ENCODE measurements at places on chromosomes 11 and 22.

- DNase-seq = no peak
- 0 out of 2 replicates have a peak overlapping the region, but pooled peaks have one; percentile 60 for H3K27ac ChIP-seq
- no peaks in the 10 kb centered on the region for H3K27me3 ChIP-seq
- no peaks in the 10 kb centered on the region for H3K36me3 ChIP-seq
Measured at GRCh38 chr11:47394322-47395222, 13.8 kb upstream of the SLC39A13 start.

DNA sequence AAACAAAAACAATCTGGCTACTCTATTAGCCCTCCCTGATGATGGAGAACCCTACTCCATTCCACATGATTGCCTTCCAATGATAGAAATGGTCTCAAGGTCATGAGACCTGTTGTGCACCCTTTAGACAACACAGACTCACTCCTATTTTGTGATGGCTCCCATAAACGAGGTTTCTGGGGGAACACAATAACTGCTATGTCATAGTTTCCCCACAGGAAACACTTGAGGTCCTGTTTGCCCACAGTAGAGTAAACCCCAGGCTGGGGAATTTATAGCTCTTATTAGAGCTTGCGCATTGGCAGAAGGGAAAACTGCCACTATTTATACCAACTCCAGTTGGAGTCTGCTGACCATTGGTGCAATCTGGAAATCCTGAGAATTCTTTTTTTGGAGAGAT lies 28.7 kb downstream of the MIF start:
- no peak overlapping the region for H3K4me3 ChIP-seq
- H3K27ac ChIP-seq = no peak overlapping the region
- no peaks in the 10 kb centered on the region for H3K4me1 ChIP-seq
- peaks cover 34% of the 10 kb centered on the region for H3K27me3 ChIP-seq
- peaks cover 16% of the 10 kb centered on the region for H3K36me3 ChIP-seq

DNA sequence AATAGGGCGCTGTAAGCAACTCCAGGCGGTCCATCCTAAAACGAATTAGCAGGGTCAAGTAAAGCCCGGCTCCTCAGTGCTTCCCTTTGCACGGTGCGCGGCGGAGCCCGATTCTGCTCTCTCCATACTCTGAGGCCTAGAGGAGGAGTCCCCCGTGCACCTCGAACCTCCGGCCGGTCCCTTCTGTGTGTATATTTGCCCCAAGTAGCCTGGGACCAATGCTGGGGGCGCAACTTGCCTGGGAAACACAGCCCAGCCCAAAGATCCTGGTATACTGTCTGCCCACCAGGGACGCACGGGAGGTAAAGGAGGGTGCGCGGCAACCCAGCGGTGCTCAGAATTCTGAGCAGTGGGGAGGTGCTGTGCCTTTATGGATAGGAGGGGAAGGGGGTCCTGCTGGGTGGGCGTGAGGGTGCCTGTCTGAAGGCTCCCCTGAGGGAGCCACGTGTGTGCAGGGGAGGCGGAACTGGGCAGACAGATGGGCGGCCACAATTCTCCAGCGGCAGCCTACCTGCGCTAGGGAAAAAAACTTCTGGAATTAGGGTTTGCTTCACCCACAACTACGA lies 4.8 kb upstream of the TBX1 start:
- H3K4me1 ChIP-seq = peaks cover 23% of the 10 kb centered on the region
- H3K27me3 ChIP-seq = peaks cover 88% of the 10 kb centered on the region
- no peak overlapping the region for H3K27ac ChIP-seq

GRCh38 chr22:43744700-43745410 lies 67.2 kb downstream of the EFCAB6 start:
- H3K27me3 ChIP-seq = no peaks in the 10 kb centered on the region
- no peak for DNase-seq
- no peaks in the 10 kb centered on the region for H3K36me3 ChIP-seq
- peaks cover 7% of the 10 kb centered on the region for H3K4me1 ChIP-seq
- H3K27ac ChIP-seq = no peak overlapping the region
- no peak overlapping the region for H3K4me3 ChIP-seq

DNA sequence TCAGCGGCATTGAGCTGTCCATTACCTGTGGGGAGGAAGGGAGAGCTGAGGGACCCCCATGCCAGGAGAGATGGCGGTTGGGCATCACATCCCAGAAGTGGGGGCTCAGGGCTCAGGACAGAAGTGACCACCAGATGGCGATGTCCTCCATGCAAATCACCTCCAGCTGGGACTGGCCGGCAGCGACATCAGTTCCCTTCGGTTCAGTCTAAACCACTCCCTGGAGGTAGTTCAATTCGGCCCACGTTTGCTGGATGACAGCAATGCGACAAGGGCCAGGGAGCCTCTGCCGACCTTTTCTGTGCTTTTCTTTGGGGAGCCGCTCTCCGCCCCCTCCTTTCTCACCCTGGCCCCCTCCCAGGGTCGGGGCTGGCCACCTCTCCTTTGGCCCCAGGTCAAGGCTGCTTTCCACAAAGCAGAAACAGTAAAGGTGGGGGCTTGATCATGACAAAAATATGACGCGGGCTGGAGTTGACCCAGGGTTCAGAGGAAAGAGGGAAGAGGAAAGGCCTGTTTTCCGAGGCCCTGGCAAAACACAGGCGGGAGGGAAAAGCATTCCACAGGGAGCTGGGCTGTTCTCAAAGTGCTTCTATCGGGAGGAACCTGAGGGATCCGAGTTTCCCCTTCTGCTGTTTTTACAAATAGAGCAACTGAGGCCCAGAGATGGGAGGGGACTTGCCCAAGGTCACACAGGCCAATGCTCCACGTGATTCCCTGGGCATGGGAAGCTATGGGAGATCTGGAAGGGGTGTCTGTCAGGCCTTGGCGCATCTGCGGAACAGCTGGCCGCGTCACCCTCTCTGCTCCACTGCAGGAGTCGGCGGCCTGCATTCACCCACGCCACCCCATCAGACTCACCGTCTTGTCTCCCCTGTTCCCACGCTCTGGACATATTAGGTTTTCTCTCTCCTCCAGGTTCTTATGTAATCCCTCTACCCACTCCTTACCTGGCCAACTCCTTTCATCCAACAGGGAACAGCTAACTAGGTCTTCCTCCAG lies 54.7 kb downstream of the FBXO7 start:
- no peaks in the 10 kb centered on the region for H3K36me3 ChIP-seq
- no peaks in the 10 kb centered on the region for H3K27me3 ChIP-seq
- peak; percentile 88 for DNase-seq
- H3K4me3 ChIP-seq = no peak overlapping the region
- peaks cover 7% of the 10 kb centered on the region for H3K4me1 ChIP-seq

GRCh38 chr11:15923183-15923582 lies 433.2 kb downstream of the SOX6 start:
- no peaks in the 10 kb centered on the region for H3K36me3 ChIP-seq
- DNase-seq = no peak
- no peaks in the 10 kb centered on the region for H3K27me3 ChIP-seq
- H3K4me1 ChIP-seq = no peaks in the 10 kb centered on the region
- H3K4me3 ChIP-seq = no peak overlapping the region
- H3K27ac ChIP-seq = no peak overlapping the region

- H3K4me1 ChIP-seq = peaks cover 41% of the 10 kb centered on the region
- peak overlapping the region; percentile 97 for H3K4me3 ChIP-seq
- H3K36me3 ChIP-seq = no peaks in the 10 kb centered on the region
- no peaks in the 10 kb centered on the region for H3K27me3 ChIP-seq
- DNase-seq = peak; percentile 63
Measured at GRCh38 chr11:22192289-22192641, 620 bp upstream of the ANO5 start.

- no peaks in the 10 kb centered on the region for H3K27me3 ChIP-seq
- DNase-seq = no peak
- 0 out of 2 replicates have a peak, but pooled peaks cover 3% of the 10 kb centered on the region for H3K4me1 ChIP-seq
- H3K4me3 ChIP-seq = no peak overlapping the region
- no peaks in the 10 kb centered on the region for H3K36me3 ChIP-seq
Measured at GRCh38 chr22:28873183-28873963, 10.0 kb upstream of the ZNRF3 start.

- H3K27me3 ChIP-seq = no peaks in the 10 kb centered on the region
- H3K4me3 ChIP-seq = no peak overlapping the region
- no peaks in the 10 kb centered on the region for H3K36me3 ChIP-seq
- H3K27ac ChIP-seq = no peak overlapping the region
- no peak for DNase-seq
Measured at GRCh38 chr11:27012234-27012921, 18.5 kb downstream of the FIBIN start.
